Trophoblast cell (in vitro differentiated cells and primary cell): ENCODE measurements at places on chromosomes 13 and 19.
A peak's percentile ranks its signal among the peaks of the same experiment; 100 is the strongest.

GRCh38 chr13:50161052-50161451 lies 145.8 kb downstream of the KCNRG start:
- DNase-seq = no peak

- peak; percentile 76 for DNase-seq
Observed at GRCh38 chr19:17346109-17346671, 8.8 kb downstream of the GTPBP3 start.

DNA sequence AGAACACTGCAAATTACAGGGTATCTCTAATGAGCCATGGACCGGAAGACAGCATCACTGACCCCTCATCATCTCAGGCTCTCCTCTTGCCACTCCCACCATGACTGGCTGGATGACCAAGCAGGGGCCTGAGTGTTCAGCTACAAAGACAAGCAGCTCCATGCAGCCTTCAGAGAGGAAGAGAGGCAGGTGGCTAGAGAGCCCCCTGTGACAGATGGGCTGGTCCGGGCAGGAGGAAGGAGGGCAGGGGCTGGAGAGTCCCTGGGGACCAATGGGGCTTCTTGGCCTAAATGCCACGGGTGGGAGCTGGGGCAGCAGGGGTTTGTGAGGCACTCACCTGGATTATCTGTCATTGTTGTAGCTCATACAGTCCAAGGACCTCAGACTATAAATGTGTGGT lies 12.8 kb upstream of the RASA3 start:
- DNase-seq = no peak

GRCh38 chr19:35656700-35657099 lies 8.6 kb downstream of the COX6B1 start:
- no peak for DNase-seq

- no peak for DNase-seq
Observed at GRCh38 chr19:38168637-38169036, 55.4 kb downstream of the DPF1 start.

- no peak for DNase-seq
Observed at GRCh38 chr13:40465015-40465390, 201.4 kb downstream of the FOXO1 start.

GRCh38 chr13:25882466-25883357 lies 169.1 kb downstream of the SHISA2 start:
- no peak for DNase-seq

DNA sequence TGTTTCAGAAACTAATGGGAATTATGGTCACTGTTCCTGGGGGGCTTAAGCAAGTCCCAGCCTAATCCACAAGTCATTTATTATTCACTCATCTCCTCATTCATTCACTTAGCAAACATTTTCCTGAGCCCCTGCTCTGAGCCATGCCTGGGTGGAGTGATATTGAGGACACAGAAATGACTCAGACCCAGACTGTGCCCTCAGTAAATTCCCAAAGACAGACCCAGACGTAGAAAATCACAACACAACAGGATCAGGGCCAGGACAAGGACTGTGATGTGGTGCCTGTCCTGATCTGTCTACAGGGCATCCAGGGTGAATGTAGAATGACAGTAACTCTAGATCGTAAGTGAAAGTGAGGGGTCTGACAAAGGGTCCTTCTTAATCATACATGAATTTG lies 7.0 kb upstream of the SPACA6 start:
- no peak for DNase-seq

GRCh38 chr19:48718711-48719231 lies 754 bp downstream of the MAMSTR start:
- DNase-seq = no peak

DNA sequence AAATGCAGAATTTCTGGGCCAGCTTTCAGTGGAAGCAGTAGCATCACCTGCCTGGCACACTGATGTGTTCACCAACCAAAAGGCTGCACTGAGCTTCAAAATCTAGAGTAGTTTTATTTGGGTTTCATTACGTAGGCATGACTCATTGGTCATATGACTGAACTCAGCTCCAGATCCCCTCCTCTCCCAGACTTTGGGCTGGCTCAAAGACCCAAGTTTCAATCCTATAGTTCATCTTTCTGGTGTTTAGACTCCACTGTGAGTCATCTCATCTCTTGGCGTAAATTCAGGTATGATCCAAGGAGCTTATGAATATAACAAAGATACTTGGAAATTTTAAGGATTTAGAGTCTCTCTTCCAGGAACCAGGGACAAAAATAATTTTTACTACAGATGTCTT lies 17.7 kb downstream of the ZMYM5 start:
- peak; percentile 23 for DNase-seq

GRCh38 chr13:103068836-103069235 lies 2.6 kb upstream of the SLC10A2 start:
- DNase-seq = no peak

- no peak for DNase-seq
Observed at GRCh38 chr19:47497821-47498520, 14.0 kb upstream of the KPTN start.

- DNase-seq = no peak
Observed at GRCh38 chr19:40740747-40741146, 9.5 kb downstream of the ACTMAP start.

DNA sequence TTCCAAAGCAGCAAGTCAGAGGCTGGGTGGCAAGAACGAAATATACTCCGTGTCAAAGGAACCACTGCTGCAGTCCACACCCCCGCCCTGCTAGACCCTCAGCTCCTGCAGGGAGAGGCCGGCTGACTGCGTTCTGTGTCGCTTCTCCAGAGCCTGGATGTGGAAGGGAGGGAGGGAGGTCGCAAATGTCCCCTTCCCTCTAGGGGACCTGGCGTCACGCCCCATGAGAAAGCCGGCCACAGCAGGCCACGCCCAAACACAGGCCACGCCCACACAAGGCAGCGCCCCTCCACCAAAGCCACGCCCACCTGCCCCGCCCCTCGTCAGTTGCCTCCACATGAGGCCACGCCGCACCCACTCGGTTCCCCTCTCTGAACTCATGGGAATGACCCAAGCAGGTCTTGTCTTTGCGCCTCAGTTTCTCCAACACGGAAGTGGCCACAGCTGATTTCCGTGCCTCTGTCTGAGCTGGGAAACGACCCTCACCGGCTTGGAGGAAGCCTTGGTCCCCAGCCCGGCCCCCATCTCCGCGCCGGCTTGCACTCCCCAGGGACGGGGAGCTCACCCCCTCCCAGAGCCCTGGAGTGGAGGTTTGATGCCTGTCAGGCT lies 38.4 kb upstream of the TCF3 start:
- DNase-seq = no peak

- no peak for DNase-seq
Observed at GRCh38 chr19:2561895-2562294, 86.0 kb downstream of the GADD45B start.

DNA sequence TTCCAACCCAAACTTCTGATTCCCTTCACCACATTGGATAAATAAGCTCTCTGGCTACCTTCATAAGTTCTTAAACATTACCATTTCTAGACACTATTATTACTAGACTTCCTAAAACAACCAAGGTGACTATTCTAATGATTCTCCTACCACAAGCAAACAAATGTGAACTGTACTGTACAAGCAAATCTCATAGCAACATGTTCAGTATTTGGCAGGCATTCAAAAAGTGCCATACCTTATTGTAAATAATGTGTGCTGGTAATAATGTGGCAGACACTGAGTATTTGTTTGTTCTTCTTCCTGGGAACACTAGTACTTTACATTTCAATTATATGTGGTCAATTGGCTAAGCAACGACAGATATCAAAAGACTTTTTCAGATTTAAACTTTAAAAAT lies 986.0 kb upstream of the SPRY2 start:
- DNase-seq = no peak

GRCh38 chr19:14555918-14556661 lies 15.8 kb downstream of the NDUFB7 start:
- peak; percentile 90 for DNase-seq

DNA sequence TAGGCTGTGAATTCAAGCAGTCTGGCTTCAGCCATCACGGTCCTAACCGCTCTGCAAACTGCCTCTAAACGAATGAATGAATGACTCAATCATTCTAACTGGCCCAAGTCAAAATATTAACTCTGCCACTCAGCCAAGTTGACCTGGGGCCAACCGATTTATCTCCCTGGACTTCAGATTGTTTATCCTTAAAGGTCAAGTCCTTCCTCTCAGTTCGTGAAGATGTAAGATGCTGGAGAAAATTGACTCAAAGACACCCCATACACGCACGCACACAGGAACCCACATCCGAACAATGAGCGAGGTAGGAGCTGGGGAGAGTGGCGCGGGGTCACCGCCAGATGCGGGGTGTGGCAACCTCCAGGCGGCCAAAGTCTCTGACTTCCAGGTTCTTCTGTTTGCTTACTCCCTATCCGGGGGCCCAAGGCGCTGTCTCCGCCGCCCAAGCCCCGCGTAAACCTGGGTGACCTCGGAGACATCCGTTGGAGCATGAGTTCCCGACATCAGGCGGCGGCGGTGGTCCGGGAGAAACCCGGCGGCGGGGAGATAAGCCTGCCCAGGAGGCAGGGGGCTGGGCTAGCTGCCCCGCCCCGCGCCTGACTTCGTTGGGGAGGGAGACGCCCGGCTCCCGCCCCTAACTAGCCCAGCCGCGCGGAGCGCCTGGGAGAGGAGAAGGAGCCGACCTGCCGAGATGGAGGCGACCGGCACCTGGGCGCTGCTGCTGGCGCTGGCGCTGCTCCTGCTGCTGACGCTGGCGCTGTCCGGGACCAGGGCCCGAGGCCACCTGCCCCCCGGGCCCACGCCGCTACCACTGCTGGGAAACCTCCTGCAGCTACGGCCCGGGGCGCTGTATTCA lies at the start of gene CYP2S1:
Gene CYP2S1 (plus strand): TSS at position 646 of the 856 bp plus-strand sequence. CDS start 46 bp downstream, at position 692.
- peak; percentile 17 for DNase-seq

GRCh38 chr19:33654840-33655508 lies 33.2 kb downstream of the CHST8 start:
- DNase-seq = no peak

DNA sequence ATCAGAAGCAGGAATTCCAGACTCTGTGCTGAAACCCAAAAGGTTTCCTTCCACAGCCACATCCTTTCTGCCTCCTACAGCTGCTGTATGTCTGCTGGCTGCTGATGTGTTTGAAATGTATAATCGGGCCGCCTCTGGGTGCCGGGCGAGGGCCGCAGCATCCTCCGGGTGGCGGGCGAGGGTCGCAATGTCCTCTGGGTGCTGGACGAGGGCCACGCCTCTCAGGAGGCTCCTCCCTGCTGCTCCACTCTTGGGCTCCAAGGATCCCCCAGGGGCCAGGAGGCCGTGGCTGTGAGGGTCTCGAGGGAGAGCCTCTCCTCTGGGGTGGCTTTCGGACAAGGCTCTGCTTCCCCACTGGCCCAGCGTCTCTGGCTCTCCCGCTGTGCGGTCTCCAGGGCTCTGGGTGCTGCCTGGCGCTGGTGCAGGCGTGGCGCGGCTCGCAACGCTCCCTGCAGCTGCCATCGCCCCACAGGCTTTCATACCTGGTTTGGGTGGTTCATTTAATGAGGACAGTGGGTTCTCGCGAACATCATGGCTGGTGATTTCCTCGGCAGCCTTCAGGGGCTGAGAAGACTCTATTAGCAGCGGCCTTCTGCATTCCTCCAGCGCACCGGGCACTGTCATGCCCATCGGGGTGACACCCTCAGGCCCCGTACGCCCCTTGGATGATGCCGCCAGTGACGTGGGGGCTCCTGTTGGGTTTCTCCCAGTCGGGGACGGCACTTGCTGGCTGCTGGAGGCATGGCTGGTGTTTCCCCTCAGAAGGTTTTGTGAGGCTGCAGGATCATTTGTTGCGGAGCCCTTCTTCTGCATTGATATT lies 41.8 kb upstream of the GRTP1 start:
- no peak for DNase-seq

GRCh38 chr13:110227864-110228643 lies 78.9 kb downstream of the COL4A1 start:
- no peak for DNase-seq

DNA sequence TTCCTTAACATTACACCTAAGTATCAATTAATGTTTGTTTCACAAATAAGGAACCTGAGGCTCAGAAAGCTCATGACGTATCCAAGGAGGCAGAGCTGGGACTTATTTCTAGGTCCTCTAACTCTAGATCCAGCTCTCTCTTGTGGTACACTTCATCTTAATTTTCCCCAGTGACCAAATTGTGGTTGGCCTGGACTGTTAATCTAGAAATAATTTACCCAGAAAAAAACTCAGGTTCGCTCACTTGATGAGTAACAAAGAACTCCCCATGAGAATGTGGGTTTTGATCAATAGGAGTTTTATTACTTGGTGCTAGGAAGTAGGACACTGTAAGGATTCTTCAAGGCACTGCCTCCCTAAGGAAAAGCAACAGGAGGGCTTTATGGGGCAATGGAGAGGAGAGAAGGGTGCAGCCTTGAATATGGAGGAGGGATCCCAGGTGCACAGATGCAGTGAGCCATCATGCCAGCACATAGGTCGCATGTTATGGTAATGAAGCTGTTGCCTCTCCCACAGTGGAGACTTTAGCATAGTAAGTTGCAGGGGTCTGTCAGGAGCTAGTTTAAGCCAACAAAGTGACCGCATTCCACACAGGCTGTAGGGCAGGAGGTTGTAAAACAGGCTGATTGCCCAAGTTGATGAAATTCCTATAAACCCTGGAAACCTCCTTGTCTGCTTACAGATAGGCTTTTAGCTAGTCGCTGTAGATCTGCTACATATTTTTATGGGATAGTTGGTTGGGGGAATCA lies 14.7 kb downstream of the RAP2A start:
- peak; percentile 26 for DNase-seq
